ENCODE measurements at places on chromosomes 6 and 20.

DNA sequence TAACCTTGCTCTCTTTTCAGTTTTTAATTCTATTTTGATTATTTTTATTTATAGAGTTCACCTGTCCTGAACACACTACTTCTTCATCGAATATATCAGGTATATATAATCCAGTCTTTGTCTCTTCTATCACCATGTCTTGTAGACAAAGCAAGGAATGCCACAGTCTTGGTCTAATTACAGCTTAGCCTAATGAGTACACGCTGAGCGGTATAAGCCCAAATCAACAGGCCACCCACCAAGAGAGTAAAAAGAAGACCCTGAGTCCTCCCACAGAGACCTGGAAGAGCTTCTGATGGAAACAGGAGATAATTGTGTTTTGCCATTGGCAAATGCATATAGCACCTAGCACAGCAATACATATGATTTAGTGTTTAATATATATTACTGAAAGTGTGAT is 68.7 kb upstream of the TCF21 start:
- no peak for DNase-seq

DNA sequence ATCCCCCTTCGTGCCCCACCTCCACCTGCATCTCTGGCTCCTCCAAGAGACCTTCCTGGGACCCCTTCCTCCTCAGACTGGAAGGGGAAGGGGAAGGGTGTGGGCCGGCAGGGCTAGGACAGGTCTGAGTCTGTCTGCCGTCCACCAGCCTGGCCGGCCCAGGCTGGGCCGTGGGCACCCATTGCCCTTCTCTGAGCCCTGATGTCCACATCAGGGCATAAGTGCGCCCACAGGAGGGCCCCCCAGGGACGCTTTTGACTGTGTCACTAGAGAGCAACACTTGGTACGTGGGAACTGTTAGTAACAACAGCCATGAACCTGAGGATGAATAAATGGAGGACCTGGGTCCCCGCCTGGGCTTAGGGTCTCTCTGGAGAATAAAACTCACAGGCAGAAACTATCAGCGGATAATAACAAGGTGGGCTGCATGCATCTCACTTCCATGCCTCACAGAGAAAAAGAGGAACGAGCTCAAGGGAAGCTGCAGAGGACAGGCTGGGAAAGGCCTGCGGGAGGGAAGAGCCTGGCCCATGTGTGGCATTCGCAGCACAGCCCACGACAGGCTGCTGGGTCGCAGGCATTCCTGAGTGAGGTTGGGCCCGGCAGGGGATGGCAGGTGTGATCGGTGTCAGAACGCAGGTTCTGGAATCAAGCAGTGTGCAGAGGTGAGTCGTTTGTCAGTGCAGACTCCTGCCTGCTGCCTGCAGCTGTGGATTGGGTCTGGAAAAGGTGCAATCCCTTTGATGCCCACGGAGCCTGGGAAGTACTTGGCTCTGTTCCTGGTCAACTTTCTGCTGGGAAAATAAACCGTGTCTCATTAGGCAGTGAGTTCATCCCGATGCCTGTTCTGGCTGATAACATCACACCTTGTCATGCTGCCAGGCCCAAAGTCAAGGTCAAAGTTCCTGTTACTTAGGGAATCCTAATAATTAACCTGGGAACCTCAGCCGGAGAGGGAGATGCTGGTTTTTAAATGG is 60.9 kb downstream of the BCAS4 start:
- DNase-seq, result no peak

GRCh38 chr20:62287759-62288534 is 14.8 kb upstream of the ADRM1 start:
- no peak for DNase-seq

GRCh38 chr6:10355115-10355702 is 59.7 kb downstream of the TFAP2A start:
- DNase-seq, result no peak

GRCh38 chr6:170403451-170403850 is 96.9 kb downstream of the FAM120B start:
- no peak for DNase-seq

GRCh38 chr20:43938017-43938655 is 23.5 kb downstream of the TOX2 start:
- DNase-seq, result no peak

DNA sequence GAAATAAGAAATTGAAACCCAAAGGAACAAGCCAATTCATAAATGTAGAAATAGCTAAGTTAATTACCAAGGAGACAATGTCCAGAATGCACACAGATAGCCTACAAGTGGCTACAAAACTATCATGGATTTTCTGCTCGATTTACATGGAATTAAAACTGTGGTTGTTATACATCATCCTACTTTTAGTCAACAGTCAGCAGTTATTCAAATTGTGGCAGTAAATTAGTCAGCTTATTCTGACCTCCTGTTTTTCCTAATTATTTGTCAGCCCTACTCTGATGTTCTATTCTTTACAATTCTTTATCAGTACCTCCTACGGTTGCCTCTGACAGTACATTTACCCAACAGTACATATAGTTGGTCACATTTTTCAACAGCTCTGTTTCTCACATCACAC is 29.6 kb downstream of the RBL1 start:
- DNase-seq, result no peak

DNA sequence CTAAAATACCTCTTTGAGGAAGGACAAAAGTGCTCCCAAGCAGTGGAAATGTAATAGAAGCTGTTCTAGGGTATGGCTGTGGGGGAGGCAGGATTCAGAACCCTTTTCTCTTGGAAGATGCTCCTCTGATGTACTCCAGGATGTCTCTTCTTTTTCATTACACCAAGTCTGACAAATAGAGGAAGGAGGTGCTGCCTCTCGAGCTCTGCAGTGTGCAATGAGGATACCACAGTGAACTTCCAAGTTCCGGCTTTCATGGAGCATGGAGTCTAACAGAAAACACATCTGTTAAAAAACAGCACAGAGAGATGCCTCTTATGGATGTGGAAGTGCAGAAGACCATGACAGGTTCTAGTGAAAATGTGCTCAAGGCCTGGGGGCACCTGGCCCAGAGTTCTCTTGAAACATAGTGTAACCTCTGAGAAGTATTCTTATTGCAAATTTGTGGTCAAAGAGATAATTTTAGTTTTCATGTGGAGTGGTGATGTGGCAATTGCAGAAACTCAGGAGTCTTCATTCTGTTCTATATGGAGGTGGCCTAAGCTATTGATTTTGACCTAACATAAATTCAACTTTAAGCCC is 362.0 kb upstream of the CITED2 start:
- DNase-seq, result no peak

DNA sequence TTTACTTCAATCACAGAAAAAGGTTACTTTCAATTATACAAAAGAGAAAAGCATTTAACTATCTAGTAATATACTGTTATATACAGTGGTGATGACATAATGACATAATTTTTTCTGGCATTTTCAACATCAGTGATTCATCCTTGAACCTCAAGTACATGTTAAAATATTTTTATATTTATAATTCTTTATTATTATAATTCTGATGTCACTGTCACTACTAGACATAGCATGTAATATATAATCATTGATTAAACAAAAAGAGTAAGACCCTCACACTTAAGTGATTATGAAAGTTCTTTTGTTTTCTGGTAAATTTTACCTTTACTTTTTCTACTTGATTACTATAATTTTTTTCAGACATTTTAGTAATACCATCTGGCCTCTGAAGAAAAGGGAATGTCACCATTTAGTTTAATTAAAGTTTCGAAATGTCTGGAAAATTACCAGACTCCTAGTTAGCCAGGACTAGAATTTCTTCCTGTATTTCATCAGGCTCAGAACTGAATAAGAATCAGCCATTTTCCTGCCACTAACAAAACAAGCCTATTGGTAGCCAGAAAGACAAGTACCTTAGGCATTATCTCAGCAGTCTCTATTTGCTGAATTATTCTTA is 71.5 kb downstream of the FILIP1 start:
- DNase-seq, result no peak

GRCh38 chr6:14881398-14881797 is 364.5 kb upstream of the JARID2 start:
- no peak for DNase-seq

All from activated CD8-positive, alpha-beta memory T cell treated with anti-CD3 and anti-CD28 coated beads for 1 hour (primary cell).